ENCODE measurements at places on chromosomes 6 and 20.

GRCh38 chr20:37907677-37908401 is 4.9 kb downstream of the VSTM2L start:
- peak; percentile 11 for DNase-seq

DNA sequence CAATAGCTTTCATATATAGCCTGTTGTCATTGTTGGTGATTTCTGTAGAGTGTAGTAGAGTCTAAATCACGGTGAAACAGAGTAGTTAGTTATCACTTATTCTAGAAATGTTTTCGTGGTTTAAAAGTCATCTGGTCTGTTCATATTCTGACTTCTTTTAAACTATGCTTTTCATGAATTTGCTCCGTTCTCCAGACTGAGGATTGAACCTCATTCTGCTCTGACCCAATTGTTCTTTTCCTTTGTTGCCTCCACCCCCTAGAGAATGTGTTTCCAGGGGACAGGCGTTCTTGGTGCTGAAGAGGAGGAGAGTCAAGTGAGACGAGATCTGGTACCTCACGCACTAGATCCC is 748 bp upstream of the ZNF292 start:
- no peak for DNase-seq

GRCh38 chr6:56951049-56951831 is 3.7 kb upstream of the BEND6 start:
- DNase-seq = no peak

- DNase-seq = no peak
Measured at GRCh38 chr20:37521061-37521771, at the start of gene NNAT. Gene NNAT (plus strand): TSS chr20:37521250. CDS start chr20:37521332, 82 bp downstream.

GRCh38 chr6:4885341-4885933 is 109.2 kb downstream of the CDYL start:
- no peak for DNase-seq

DNA sequence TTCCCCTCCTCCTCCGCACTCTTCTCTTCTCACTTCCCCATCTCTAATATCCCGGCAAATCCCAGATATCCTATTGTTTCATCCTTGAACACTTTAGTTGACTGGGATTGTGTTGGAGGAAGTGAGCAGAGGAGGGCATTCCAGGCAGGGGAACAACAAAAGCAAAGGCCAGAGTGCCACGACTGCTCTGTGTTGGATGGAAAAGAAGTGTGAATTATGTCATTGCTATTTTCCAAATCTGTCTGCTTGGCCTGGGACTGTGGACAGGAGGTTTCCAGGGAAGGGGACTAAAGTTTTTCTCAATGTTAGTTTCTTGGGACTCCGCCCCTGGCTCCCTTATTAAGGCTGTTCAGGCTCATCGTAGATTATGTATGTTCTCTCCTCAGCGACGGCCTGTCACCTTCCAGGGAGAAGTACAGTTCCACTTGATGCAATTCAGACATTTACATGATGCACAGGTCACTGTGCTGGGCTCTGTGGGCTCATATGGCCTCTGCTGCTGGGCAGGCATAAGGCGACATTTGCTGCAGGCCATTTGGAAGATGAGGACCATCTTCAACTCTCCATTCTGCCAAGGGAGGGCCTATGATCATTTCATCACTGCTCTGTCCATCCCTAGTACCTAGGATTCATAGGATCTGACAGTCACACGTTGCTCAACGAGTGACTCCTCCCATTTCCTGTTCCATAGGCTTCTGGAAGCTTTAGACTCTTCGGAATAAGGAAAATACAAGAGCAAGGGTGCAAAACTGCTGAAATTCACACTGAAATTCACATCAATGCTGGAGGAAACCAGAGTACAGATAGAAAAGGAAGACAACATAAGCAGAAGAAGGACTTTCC is 99.1 kb upstream of the KCNK16 start:
- DNase-seq = no peak

GRCh38 chr20:59002874-59003399 is 4.1 kb downstream of the CTSZ start:
- DNase-seq = no peak

DNA sequence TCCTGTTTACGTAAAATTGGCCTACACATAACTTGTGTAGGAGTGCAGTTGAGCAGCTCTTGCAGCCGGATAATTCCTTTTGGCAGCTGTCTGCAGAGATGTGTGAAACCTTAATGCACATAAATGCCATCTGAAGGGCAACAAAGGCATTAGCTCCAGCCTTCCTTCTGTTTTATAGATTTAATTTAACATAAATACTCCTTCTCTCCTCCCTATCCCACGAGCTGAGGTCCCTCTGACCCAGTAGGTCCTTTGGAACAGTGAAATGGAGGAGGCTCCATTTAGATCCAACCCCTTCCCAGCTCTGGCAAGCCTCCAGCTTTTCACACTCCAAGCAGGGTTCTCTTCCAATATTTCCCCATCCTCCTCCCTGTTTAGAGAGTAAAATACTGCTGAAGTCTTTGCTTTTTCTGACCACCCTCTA is 6.5 kb downstream of the PLEKHG1 start:
- no peak for DNase-seq

DNA sequence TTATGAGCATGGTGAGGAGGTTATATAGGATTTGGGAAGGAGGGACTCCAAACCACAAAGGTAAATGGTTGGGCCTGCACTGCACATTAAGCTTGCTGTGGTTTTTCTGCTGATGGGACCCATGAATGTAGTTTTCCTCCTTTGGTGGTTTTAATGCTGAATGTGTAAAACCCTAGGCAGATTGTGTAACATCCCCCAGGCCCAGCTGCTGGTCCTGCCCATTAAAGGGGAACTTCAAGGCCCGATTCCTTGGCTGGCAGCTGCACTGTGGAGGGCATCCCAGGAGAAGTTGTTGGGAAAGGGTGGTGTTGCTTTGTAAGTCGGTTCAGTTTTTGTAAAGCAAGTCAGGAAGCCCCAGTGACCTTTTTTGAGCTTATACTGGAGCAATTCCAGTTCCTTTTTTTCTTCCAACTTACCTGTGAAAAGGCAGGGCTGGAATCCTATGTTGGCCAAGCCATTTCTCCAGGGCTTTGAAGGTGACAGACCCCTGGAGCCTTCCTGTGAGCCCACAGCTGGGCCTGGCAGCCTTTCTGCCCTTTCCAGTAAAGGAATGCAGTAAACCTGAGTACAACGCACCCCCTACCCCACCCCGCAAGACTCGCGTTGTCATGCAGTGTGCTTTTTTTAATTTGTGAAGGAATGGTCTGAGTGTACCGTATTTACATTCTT is 43.1 kb upstream of the NAA20 start:
- no peak for DNase-seq

DNA sequence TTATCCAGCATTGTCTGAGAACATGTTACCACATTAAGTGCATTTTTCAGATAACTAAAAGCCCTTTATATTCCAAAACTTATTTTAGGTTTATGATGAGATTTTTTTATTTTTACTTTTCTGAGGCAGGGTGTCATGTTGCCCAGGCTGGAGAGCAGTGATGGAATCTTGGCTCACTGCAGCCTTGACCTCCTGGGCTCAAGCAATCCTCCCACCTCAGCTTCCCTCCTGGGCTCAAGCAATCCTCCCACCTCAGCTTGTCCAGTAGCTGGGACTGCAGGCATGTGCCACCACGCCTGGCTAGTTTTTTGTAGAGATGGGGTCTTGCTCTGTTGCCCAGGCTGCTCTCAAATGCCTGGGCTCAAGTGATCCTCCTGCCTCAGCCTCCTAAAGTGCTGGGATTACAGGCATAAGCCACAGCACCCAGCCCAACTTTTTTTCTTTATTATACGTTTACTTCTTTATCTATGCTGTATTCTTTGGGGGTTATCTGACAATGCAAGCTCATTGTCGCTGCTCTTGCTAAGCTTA is 6.2 kb downstream of the DYNLT1 start:
- DNase-seq = no peak

DNA sequence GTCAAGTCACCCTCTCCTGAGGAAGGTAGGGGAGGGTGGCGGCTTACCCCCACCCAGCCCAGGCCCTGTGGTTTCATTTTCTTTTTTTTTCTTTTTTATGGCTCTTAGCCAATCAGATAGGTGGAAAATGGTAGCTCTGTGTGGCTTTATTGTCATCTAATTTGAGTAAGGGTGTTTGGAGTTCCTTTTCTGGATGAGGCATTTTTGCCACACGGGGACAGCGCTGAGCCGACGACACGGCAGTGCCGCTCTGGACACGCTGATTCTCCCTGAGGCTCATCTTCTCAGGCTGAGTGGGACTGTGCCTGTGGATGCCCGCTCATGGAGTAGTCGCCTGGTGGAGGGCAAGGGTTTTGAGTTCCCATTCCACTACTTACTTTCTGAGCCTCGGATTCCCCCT is 37.6 kb upstream of the ANGPT4 start:
- no peak for DNase-seq

Measured in HFF-Myc (cell line).